RKO (cell line): ENCODE measurements at places on chromosomes 5 and 9.

- no peak for DNase-seq
Measured at GRCh38 chr9:6052293-6052919, 37.0 kb upstream of the RANBP6 start.

- peak; percentile 67 for DNase-seq
Measured at GRCh38 chr5:115626445-115626823, 598 bp upstream of the TMED7 start.

- no peak for DNase-seq
Measured at GRCh38 chr9:124279531-124280175, 21.9 kb downstream of the NEK6 start.

DNA sequence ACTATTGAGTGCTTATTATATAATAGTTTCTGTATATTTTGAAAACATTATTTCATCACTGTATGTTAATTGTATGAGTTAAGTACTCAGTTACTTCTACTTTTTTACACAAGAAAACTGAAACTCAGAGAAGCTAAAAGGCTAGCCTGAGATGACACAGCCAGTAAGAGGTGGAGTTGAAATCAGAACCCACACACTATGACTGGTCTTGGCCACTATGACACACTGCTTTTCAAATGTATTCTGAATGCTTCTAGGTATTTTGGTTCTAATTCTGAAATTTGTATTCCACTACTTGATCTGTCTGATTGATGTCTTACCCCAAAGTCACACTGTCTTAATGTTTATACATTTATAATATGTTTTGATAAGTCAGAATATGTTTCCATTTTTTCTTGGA is 181.8 kb downstream of the ZDHHC21 start:
- peak; percentile 56 for DNase-seq

DNA sequence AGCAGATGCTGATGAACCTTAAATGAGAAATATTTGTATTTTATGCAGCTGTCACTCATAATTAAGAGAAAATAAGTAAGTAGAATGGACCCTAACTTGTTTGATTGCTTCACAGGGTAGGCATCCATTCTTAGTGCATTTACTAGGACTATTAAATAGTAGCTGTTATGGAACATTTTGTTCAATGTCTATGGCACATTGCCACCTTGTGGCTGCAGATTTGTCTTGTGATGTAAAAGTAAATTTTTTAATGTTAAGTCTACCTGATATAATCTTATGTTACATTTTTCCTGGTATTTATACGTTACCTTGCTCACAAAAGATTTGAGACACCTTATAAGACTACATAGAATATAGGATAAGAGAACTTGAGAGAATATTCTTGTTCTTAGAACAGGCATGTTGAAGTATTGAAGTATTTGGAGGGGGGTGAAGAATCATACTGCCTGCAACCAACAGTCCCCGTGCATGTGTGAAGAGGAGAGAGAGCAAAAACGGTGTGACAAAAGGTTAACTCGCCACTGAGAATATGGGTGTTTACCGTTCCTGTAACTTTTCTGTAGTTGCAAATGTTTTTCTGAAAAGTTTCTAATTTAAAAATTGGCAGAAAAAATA is 161.1 kb downstream of the MAST4 start:
- DNase-seq: peak; percentile 64

GRCh38 chr5:126987271-126987899 is 43.0 kb downstream of the MARCHF3 start:
- DNase-seq: no peak

DNA sequence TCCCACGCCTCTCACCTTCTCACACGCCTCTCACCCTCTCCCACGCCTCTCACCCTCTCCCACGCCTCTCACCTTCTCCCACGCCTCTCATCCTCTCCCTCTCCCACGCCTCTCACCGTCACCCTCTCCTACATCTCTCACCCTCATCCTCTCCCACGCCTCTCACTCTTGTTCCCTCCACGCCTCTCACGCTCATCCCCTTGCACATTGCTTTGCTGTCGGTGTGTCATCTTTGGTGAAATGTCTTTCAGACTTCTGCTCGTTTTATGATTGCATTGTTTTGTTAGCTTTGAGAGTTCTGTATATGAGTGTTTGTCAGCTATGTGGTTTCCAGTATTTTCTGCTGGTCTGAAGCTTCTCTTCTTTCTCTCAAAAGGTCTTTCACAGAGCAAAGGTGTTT is 102.7 kb downstream of the EHMT1 start:
- no peak for DNase-seq

DNA sequence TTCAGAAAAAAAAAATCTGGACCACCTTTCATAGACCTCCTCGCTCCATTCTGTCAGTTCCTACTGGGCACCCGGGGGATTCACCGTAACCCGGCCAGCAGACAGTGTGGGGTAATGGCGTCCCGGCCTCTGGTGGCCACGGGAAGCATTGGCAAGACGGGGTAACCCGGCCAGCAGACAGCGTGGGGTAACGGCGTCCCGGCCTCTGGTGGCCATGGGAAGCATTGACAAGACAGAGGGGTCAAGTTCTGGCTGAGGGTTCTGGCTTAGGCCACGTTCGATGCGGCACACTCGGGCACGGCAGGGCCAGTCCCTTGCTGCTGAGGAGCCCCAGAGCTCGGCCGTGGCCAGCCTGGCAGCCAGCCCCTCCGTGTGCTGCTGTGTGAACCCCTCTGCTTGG is 116.2 kb upstream of the RAPGEF1 start:
- no peak for DNase-seq

DNA sequence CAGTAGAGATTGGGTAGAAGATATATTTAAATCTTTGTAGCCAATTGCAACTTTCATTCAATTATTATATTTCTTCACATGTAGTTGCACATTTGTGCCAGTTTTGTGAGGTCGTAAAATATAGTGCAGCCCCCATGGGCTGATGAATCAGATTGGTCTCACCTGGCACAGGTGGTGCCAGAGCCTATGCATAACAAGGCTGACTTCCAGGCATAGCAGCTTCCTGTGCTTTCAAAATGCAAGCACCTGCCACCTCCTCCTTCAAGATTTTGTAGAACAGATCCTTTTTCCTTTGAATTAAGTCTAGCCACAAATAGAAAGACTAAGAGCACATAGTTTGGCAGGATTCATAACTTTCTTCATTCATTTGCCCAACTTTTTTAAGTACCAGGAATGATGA is 87.1 kb downstream of the STARD4 start:
- DNase-seq: no peak

DNA sequence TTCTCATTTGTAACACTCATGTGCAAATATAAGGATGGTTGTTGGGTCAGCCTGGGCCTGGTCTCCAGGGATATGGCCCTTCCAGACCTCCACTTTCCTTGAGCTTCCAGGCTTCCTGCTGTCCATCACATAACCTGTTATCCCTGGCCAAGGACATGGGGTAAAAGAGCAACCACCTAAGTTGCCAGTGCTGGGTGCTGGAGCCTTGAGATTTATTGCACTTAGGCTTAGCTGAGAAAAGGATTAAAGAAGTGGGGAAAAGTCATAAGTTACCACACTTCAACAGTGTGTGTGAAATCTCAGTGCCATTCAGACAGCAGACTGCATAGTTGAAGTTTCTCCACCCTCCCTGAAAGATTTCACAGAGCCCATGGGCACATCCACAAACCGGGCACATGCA is 58.6 kb upstream of the PANK3 start:
- DNase-seq: no peak

DNA sequence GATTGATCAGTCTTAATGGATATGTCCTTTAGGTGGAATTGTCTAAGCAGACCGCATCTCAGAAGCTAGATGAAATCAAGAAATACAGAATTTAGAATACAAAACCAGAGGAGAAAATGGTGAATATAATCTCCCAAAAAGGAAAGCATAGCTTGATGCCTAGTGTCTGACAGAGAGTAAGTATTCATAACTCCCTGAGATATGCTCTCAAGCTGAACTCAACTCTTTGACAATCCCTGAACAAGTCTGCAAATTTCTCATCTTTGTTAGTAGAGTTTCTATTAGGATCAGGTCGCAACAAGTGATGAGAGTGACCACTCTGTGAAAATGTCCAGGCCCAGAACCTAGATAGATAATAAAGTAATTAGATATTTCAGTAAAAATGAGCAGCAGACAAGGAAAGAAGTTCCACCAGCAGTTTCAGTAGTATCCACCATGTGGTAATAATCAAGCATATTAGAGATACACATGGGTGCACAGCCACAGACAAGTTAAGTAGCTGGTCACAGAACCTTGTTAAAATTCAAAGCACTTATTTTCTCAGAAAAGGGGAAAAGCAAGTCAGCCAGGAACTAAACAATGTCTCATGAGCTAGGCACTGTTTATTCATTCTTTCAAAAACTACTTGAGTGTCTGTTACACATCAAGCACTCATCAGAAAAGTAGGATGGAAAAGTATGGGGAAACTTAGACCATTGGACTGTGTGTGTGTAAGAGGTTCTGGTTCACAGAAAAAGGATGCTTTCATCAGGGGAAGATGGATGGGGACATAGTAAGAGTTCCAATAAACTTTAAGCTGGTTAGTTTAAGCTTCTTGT is 481.5 kb upstream of the TUSC1 start:
- no peak for DNase-seq

DNA sequence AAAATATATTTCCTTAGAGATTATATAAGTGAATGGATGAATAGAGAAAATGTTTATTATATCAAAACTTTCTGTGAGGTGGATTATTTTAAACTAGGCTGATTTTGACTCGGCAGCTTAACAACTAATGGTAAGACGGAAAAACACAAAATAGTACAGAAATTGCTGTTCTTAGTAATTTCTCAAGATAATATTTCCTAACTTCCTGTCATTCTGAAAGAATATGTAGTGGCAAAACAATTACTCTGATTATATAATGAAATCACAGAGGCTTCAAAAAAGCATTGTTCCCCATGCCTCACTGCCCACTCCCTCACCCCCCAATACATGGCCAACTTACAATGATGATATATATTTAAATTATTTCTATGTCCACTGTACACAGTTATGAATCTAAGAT is 85.4 kb downstream of the YTHDC2 start:
- DNase-seq: no peak

GRCh38 chr9:21252721-21253547 is 13.1 kb upstream of the IFNA14 start:
- peak; percentile 65 for DNase-seq

DNA sequence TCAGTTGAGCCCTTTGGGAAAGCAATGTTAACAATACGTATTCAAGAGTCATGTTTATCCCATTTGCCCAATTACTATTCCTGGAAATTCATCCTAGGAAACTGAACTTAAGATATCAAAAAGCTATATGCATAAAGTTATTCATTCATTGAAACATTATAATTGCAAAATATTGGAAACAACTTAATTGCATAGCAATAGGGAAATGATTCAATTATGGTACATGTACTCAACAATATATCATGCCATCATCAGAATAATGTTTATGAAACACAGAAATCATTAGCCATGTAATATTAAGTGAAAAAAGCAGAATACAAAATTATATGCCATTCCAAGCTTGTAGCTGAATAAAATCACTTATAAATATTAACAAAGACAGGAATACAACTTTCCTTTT is 35.3 kb downstream of the ABCA1 start:
- DNase-seq: no peak

- DNase-seq: no peak
Measured at GRCh38 chr5:123105864-123106263, 16.8 kb downstream of the PRDM6 start.

GRCh38 chr9:121601194-121601593 is 50.2 kb upstream of the DAB2IP start:
- DNase-seq: peak; percentile 26

DNA sequence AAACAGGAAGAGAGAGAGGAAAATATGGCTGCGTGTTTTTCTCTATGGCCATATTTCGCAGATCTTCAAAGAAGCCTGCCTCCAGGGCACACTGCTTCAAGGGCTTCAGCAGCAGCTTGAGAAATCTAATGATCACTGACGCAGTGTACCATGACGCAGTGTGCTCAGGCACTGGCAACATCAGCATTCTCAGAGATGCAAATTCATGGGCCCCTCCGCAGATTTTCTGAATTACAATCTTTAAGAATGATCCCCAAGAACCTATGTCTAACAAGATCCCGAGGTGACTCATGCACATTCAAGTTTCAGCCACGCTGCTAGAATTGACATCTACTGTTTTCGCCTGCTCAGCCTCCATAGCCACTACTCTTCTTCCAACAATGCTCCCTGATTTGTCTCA is 143.9 kb upstream of the ZNF366 start:
- no peak for DNase-seq

- no peak for DNase-seq
Measured at GRCh38 chr5:126360467-126360866, 62.7 kb upstream of the GRAMD2B start.

- no peak for DNase-seq
Measured at GRCh38 chr5:156295431-156295830, 31.5 kb upstream of the SGCD start.

GRCh38 chr9:127873223-127873691 is 4.2 kb downstream of the AK1 start:
- no peak for DNase-seq

- no peak for DNase-seq
Measured at GRCh38 chr5:153470736-153471135, 19.7 kb upstream of the GRIA1 start.

- no peak for DNase-seq
Measured at GRCh38 chr5:89281211-89281610, 398.2 kb upstream of the MEF2C start.

DNA sequence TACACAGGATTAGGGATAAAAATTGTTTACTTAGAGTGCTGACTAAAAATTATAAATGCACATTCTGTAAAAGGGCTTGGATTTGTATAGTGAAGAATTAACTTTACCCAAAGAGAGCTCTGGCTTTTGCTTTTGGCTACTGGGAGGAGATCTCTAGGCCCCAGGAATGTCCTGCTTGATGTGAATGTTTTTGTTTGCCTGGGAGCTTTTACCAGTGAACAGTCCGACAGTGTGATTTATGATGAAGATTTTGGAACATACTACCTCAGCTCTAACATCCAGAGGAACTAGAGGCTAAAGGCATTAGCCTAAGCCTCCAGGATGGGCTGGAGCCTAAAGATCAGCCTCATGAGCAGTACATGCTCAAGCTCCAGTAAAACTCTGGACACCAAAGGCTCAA is 103.7 kb upstream of the RFX3 start:
- DNase-seq: no peak

GRCh38 chr5:154038261-154038706 is 426 bp downstream of the FAM114A2 start:
- DNase-seq: peak; percentile 47

DNA sequence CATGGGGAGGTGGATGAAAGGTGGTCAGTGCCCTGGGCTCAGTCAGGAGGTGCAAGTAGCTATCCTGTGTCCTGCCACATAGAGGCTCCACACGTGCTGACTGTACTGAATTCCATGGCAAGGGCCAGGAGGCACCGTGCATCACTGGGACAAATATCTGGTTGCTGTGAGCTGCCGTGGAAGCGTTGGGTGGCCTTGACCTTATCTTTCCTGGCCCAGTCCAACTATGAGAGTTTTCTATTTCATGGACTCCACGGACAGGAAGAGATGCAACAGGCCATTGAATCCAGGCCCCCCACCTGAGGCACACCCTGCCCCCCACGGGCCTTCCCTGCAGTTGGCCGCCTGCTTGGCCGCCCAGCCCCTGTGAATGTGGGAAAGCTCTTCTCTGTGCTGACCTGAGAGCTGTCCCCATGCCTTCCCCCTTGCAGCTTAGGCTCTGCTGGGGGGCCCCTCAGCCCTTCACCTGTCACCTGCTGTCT is 1.7 kb downstream of the GRHPR start:
- no peak for DNase-seq

GRCh38 chr9:91291866-91292265 is 69.9 kb downstream of the AUH start:
- DNase-seq: no peak
